ENCODE measurements at places on chromosomes 3 and 15.

DNA sequence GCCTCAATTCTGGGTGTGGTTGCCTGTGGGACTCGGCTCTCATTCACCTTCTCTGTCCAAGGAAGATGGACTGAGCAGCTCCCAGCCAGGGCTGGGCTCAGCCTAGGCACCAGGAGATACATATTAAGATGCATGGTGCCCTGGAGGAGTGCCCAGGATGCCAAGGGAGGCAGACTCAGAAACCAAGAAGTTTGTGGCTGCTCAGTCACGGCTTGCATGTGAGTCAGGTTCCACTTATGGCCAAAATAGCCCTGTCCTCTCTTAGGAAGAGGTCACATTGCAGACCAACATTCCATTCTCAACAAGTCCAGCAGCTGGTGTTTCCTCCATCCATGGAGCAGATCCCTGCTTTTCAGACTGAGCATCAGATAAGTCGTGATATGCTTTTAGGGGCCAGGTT, 21.8 kb downstream of the CDCP1 start:
- no peak for DNase-seq

- no peak for DNase-seq
These were observed 99.1 kb downstream of the LRRC28 start for GRCh38 chr15:99350408-99350807.

DNA sequence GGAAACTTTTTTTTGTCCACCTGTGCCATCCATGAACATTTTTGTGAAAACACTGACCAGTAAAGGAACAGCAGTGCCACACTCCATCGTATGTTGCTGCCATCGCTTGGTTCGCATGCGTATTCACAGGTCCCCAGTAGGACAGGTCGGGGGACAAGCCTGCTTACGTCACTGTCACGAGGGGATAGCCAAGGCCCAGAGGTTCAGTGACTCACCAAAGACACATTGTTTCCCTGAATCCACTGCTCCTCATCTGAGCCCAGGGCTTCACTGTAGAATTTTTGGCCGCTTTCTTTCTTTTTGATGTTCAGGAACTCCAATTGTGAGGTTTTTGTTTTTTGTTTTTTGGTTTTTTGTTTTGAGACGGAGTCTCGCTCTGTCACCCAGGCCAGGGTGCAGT, 5.9 kb downstream of the ADPRH start:
- DNase-seq = no peak

GRCh38 chr15:43067717-43068461, 37.9 kb downstream of the UBR1 start:
- no peak for DNase-seq

DNA sequence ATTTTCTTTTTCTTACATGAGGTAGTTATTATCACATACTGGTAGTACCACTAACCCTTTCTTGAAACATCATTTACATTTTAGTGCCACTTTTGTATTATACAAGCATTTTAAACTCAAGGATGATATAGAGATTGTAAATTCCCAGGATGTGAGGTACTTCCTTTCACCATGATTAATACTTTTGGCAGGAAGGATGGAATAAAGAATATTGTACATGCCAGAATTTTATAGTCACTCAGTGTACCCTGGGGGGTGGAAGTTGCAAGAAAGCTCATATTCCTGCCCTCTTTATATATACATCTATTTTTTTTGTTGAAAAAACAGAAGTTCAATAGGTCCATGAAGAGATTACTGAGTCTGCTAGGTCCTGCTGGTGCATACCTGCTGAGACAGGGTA, 141.0 kb upstream of the PLSCR5 start:
- DNase-seq = no peak

DNA sequence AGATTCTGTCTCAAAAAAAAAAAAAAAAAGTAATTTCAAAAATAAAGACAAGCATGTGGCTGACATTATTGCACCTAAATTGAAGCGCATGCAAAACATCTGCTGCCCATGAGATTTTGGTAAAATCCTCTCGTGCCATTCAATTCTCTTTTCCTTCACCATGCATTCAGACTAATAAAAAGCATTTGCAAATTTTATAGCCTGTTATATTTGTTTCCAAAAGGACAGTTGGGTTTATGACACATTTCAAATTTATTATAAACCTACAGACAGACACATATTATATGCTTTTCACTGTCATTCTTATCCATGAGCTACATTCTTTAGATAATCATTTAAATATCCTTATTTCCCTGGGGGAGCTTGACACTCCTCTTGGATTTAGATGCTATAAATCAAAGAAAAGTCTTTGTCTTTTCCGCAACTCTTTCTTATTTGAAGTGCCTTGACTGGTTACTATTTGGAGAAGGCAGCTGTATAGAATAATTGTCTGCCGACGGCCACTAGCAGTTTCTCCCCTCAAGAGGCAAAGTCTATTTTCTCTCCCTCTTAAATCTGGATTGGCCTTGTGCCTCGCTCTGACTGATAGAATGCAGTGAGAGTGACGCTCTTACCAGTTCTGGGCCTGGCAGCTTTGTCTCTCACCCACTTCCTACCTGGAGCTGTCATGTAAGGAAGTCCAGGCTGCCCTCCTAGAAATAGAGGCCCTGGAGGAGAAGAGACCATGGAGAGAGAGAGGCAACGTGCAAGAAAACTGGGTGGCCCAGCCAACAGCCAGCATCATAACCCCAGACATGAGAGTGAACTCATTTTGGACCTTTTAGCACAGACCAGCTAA, 6.8 kb upstream of the LRIG1 start:
- no peak for DNase-seq

DNA sequence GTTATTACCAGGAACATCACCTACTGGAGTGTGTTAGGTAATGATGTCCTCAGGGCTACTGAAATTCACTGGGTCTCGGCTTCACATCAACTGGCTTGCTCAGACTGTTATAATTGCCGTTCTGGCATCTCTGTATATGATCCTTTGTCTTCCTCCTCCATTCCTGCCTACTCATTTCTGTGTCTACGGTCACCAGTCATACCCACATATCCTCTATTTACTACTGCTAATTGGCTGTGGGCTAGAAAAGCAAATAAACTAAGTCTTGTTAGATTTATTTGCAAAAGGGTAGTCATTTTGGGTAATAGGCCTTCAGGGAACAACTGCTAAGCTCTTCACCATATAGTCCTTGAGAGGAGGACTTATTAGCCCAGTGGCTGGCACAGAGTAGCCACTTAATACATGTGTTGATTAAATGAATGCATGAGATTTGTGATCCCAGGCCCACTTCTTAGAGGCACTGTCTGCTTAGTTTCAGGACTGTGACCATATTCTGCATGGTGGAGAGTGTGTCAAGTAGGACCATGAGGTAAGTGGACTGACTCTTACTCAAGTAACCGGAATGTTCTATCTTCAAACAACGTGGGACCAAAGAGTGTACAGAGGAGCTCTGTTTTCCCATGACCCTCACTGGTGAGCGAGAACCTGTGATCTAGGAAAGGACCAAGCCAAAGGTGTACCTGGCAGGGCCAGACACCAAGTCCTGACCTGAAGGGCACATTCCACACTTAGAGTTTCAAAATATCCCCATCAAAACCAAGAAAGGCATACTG, 13.2 kb downstream of the ZDHHC3 start:
- no peak for DNase-seq

DNA sequence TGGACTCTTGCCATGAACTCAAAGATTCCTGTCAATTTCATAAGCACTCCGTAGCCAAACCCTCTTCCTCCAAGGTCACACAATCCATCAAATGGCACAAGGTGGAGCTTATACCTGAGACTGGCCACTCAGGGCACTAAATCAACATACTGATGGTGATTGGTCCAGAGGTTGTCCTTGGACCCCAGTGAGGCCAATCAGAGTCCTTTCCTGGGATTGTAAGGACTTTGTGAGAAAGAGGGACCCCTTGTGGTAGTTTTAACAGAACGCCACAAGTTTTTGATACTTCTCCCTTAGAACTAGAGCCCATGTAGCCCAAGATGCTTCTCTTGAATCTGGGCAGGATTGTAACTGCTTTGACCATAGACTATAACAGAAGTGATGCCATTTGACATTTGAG, 44.4 kb upstream of the LARS2 start:
- DNase-seq = no peak

GRCh38 chr3:133667118-133667517, 5.4 kb upstream of the TOPBP1 start:
- DNase-seq = no peak

DNA sequence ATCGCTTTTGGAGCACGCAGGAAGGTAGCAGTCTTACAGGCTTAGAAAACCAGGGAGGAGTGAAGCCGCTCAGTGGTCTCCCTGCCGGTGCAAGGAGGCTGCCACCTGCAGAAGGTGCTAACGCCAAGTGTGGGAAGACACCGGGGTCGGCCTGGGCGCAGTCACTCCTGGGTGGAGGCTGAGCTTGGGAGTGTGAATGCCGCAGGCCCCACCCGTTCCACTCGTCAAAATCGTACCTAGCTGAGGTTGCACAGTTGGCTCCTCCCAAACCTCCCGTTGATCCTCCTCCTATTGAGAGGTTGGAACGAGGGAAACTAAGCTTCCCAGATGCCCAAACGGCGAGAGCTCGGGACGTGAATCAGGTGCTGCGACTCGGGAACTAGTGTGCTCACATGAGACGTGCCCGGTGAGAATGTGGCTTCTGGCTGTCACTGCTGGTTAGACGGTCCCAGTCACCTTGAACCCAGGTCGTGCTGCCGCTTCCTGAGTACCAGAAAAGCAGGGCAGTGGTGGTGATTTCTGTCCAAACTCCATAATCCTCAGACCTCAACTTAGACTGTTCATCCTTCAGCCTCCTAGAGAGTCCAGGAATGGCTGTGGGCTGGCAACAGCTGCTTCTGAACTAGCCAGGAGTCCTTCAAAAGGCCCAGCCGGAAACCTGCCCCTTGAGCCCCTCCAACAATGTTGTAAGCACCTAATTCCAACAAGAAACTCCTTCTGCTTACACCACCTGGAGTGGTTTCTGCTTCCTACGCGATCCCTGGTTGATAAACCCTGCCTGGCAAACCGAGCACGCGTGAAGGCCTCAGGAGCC, 156.0 kb downstream of the XXYLT1 start:
- DNase-seq = no peak

DNA sequence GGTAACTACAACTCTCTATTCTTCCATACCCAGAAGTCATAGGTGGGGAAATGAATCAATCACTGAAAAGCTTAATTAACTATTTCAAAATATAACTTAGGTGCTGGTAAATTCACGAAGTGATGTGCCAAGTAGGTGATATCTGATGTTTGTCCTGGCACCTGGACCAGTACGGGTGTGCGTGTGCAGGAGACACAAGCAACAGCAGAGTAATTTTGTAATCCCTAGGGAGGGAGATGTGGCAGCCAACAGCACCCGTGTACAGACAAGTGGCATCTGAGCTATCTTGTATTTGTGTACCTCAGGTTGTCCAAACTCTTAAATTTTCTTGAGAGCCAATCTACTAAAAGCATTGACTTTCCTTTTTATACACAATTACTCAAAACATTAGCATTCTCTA, 22.8 kb downstream of the USF3 start:
- DNase-seq = no peak

DNA sequence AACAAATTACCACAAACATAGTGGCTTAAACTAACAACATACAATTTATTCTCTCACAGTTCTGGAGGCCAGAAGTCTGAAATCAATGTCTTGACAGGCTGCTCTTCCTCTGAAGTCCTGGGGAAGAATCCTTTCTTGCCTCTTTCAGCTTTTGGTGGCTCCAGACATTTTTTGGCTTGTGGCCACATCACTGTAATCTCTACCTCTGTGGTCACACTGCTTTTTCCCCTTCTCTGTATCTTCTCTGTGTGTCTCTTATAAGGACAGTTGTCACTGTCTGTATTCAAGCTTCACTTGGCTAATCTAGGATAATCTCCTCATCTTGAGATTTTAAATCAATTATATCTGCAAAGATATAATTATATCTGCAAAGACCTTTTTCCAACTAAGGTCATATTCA, 80.3 kb upstream of the ABHD2 start:
- no peak for DNase-seq

DNA sequence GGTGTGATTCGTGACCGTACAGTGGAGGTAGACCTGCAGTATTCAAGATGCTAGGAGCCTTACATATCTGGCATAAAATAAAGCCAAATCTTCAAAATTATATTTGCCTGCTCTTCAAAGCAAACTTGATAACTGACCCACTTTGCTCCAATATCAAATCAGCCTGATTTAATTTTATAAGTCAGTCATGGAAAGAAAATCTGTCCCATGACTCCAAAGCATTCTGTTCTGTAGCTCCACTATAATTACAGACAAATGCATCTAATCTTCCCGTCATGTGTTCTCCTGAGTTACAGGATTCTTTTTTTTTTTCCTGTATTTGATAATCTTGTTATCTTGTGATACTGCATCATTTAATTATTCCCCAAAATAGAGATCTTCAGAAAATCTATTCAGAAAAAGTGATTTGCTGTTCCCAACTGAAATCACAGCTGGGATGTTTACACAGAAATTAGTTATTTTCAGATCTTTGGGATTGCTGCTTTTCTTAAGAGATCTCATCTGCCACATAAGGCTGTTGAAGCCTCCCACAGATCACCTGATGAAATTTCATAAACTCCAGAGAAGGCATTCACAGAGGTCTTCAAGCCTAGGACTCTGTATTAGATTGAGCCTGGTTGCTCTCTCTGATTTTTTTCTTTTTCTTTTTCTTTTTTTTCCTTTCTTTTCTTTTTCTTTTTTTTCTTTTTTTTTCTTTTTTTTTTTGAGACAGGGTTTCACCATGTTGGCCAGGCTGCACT, 27.2 kb downstream of the TIMP4 start:
- no peak for DNase-seq

DNA sequence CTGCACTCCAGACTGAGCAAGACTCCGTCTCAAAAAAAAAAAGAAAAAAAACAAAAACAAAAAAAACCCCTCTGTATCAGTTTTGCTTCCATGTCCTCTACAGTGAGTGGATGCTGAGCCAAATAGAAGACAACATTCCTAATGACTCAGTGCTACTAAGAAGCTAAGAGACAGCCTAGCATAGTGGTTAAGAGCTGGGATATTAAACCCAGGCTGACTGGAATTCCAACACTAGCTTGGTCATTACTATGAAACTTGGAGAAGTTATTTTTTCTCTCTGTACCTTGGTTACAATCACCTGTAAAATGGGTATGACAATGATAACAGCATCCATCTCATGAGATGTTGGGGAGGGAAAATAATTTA, 60.9 kb upstream of the PYGO1 start:
- DNase-seq = no peak

DNA sequence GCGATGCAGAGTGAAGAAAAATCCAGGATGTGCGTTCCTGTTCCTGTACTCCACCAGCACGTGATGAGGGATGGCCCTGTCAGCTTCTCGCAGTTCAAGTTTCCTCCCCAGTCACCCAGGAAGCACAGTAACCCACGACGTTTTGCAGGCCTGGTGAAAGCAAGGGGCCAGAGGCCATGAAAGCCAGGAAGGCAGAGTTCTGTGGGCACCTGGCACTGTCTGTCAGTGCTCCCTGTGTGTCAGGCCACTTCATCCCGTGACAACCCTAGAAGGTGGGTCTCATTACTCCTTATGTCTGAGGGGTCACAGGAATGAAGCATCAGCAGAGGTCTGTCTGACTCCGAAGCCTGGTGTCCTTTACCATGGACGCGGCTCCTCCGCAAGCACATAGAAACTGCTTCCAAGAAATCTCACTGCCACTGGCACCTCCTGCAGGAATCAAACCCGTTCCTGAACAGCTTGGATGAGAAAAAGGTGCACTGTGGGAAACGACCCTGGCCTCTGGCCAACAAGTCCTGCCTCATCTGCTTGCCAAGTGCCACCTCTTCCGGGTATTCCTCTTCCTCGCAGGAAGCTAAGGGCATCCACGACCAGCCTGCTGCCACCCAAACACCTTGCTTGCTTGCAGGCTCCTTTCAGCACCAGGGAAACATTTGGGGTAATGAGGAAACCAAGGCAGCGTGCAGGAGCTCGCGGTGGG, 14.6 kb downstream of the RAB43 start:
- DNase-seq = no peak
